ENCODE measurements at places on chromosomes 3 and 15.
A peak's percentile ranks its signal among the peaks of the same experiment; 100 is the strongest.

DNA sequence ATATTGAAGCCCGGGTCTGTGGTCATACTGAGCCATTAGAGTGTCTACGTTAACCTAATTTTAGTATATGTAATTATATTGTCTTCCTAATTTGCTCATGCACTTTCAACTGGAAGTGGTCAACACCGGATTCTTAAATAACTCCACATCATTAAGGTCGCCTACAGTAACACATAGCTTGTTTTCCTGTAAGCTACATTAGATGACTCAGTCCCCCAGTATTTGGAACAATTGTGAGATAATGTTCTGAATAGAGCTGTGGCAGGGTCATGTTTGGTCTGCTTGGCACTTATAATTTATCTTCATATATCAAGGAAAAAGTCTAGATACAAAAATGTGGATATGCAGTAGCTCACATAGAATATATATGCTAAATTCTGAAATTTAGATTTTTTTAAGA, 486.2 kb downstream of the IGSF11 start:
- no peak for DNase-seq

GRCh38 chr15:79973456-79974195, 2.6 kb upstream of the BCL2A1 start:
- DNase-seq = peak; percentile 64

DNA sequence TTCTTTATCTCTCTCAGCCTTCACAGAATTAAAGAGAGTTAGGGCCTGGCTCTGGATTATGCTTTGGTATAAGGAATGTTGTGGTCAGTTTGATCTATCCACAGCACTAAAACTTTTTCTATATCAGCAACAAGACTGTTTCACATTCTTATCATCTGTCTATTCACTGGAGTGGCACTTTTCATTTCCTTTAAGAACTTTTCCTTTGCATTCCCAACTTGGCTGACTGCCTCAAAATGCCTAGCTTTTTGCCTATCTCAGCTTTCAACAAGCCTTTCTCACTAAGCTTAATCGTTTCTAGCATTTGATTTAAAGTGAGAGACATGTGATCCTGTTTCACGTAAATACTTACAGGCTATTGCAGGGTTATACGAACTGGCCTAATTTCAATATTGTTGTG, 471.8 kb downstream of the GBE1 start:
- DNase-seq = peak; percentile 9

- peak; percentile 18 for DNase-seq
Measured at GRCh38 chr15:91116113-91117067, 16.3 kb downstream of the SV2B start.

GRCh38 chr3:130411320-130411719, 65.8 kb downstream of the COL6A5 start:
- DNase-seq = no peak

DNA sequence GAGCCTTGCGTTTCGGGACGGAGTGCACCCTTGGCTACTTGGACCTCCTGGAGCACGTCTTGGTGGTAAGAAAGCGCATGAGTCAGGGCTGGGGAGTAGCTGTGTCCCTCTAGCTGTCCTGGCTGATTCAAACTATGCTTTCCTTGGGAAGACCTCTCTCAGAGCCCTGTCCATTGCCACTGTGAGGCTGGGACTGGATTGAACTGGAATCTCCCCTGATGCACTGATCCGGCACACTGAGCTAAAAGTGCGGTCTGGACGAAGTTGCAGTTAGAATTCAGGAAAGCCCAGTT, 232.6 kb upstream of the TPM1 start:
- peak; percentile 52 for DNase-seq

DNA sequence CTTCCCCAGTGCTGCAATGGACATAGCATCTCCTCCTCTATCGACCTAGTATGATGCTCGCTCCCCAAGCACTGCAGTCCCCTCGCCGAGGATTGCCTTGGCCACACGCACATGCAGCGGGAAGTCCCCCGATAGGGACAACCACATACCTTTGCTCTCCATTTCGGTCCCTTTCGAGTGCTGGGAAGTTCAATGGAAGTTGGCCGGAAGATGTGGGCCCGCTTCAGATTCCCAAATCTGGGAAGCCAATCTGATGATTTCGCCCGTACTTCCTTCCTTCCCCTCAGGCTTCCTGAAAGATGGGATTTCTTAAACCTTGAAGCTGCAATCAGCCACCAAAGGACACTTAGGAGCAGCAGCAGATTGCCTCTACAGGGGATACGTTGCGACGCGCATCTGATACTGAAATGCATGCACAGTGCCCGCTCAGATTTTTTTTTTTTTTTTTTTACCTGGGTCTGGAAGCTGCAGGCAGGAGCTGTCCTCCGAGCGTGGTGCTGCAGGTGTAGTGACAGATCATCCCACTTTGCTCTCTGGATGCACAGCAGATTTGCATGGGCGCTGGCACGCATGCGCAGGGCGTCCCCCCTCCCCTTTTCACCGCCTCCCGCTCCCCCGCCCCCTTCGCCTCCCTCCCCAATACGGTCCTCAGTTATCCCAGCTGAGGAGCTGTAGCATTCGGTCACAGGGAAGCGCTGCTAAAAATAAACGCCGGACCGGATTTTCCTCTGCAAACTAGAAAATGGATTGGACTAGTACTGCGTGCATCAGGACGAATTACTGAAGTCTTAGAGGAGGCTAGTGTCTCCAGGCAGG, at the start of gene FGF12:
Gene FGF12 (minus strand): TSS at position 510 of the 816 bp plus-strand sequence.
- DNase-seq = peak; percentile 11

DNA sequence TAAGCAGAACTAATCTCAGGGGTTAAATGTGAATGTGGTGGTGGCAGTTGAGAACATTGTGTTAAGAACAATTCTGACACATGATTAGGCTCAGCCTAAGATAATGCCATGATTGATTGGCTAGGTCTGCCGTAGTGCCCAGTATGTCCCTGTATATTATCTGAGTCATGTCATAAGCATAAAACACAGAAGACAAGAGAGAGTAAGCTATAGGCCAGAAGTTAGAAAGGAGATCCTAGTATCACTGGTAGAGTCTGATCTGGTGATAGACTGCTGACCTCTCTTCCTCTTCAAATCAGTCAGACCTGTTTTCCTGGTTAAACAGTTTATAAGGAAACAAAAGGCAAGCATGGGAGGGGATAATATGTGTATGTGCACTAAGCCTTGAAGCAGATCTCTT, 30.1 kb upstream of the ATP8B4 start:
- DNase-seq = peak; percentile 40

DNA sequence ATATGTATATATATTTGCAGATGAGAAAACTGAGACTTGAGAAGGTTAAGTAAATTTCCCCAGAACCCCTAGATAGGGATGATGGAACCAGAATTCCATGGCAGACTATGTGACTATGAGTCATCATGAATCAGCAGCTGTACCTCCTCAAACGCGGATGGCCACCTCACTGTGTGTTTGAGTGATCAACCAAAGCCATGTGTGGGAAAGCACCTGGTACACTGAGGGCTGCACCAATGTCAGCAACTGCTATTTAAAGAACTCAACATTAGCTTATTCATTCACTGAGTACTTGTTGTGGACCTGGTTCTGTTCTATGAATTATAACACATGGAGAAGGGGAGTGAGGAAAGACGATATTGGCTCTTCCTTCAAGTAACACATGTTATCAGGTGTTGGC, 377.0 kb downstream of the GAP43 start:
- peak; percentile 58 for DNase-seq

DNA sequence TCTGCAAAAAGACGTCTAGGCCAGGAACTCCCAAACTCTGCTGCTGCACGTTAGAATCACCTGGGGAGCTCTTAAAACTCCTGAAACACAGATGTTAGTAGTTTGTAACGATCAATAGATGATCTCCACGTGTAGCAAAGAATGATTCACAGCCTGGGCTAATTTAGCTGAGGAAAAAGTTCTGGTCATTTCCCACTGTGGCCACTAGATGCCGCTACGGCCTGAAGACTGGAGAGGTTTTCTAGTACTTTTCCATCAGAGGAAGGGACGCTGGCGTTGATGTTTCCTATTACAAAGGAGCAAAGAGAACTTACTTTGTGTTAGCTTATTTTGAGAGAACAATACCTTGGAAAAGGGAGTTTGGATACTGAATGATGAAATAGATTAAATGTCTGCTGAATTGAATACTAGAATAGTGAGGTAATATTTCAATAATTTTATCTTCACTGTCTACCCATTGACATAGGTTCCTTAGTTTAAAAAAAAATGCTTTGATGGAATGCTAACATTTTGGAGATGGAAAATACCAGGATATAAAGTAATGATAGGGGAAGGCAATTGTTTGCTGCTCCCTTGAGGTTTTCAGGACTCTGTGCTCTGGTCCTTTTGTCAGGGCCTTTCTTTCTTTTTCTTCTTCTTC, 159.1 kb downstream of the P3H2 start:
- peak; percentile 69 for DNase-seq

DNA sequence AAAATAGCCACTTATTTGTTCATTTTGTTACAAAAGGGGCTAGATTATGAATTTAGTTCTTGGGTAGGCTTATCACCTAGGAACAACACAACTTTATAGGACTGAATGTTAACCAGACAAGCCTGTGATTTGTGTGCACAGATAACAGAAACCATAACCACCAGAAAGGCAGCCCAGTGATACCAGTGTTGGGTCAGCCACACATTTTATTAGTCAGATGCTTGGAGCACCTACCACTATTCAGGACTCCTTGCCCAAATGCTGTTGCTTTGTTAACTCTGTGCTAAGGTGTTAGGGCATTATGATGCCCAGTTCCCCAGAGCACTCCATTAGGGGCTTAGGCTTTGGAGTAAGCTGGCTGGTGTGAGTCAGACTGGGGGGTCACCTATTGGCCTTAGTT, 22.5 kb downstream of the PLCL2 start:
- peak; percentile 37 for DNase-seq

GRCh38 chr15:38228618-38229017, 24.0 kb upstream of the SPRED1 start:
- no peak for DNase-seq

GRCh38 chr3:10449436-10449835, 56.0 kb downstream of the ATP2B2 start:
- DNase-seq = no peak

- peak; percentile 33 for DNase-seq
Measured at GRCh38 chr15:87954793-87955192, 301.7 kb downstream of the NTRK3 start.

GRCh38 chr3:36823806-36824205, 59.5 kb upstream of the DCLK3 start:
- DNase-seq = no peak

- DNase-seq = peak; percentile 62
Measured at GRCh38 chr3:66098436-66098835, 59.7 kb upstream of the MAGI1 start.

DNA sequence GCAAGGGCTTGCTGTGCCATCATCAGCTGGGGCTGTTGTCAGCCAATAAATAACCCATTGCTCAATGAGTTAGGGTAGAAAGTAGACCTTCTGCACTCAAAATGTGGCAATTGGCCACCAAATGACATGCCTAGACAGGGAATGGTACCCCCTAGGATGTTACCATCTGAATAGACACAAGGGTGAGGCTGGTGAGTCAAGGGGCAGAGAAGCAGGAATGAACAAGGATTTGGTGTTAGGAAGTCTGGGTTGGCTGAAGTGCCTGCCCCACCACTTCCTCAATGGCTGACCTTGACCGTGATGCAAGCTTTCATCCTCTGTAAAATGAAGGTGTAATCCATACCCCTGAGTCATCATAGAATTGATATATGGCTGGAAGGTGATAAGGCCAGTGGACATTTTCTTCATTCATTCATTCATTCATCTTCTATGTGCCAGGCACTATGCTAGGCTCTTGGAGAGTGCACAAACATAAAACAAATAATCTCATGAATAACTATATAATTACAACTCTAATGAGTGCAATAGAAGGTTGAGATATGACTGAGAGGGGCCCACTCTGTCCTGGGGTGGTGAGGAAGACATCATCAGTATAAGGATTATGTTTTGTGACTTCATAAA, 4.4 kb upstream of the CA12 start:
- DNase-seq = no peak

DNA sequence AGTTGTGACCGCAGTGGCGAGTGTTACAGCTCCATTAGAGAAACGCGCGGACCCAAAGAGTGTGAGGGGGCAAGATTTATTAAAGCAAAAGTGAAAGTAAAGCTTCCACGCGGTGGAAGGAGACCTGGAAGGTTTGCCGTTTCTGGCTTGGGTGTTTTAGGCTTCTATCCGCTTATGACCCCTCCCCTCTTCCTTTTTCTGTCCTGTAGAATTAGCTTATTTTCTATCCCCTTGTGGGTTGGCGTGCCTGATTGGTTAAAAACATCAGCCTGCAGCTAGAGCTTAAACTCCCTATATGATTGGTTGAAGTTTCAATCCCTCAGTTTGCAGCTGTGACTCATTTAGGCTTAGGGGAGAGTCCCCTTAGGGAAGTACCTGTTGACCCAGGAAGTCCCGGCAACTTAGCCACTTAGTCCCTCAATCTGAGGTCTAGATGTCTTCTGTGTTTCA, 39.6 kb downstream of the C3orf38 start:
- DNase-seq = no peak

- no peak for DNase-seq
Measured at GRCh38 chr3:38043486-38043885, 4.5 kb downstream of the DLEC1 start.

DNA sequence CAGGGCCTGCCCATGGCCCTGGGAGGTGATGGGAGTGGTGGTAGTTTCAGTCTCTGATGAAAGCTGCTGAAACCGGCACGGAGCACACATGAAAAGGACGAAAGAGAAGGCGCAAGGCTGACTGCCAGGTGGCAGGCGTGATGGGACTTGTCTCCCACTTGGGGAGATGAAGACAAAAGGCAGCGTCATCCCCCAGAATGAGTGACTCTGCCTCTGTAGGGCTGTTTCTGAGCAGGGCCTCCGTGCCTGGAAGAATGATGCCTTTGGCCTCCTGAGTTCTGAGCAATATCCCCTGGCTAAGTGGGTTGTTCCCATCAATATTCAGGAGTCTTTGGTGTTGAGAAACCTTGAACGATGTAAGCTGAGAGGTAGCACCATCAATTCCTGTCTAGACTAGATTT, 237.8 kb downstream of the OPA1 start:
- no peak for DNase-seq

DNA sequence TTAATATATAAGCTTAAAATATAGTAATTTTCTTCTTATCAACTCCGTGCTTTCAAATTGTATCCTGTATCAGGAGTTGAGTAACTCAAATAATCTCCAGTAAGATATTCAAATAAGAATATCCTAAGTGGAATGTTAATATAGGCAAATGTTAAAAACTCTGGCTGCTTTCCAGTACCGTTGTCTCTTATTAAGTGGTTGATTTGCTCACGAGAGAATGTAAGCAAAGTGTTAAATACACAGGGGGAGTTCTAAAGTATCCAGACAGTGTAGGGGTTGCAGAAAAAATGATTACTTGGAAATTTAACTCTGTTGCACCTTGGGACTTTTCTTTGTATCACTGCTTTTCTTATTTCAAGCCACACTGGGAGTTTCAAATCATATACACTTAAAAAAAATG, 478.9 kb upstream of the TBL1XR1 start:
- DNase-seq = no peak

DNA sequence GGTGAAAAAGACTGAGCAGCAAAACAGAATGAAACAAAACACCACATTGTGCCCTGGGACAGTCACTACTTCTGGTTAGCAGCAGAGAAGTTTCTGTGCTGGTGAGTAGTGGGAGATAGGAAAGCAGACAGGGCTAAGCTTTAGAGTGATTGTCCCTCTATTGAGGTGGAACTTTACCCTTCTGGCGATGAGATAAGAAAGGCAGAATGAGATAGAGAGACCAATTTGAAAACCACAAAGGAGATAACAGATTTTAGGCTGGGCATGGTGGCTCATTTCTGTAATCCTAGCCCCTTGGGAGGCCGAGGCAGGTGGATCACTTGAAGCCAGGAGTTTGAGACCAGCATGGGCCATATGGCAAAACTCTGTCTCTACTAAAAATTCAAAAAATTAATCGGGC, 208.5 kb downstream of the TBL1XR1 start:
- DNase-seq = no peak

All from amniotic epithelial cell (primary cell).